ENCODE measurements at places on chromosomes 11 and 22.

DNA sequence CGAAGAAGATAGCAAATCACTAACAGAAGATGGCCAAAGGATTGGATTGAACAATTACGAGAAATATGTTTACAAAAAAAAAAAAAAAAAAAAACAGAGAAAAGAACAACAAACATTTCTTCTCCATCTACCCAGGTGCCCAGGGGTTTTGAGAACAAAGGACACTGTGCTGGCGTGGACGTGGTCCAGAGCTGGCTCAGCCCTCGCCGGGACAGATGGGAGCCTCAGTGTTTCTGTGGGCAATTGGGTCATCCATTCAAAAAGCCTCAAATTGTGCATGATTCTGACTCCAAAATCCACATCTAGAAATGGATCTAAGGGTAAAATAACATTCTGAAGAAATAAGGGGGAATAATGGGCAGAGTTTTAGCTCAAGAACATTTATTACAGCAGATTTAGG lies 63.1 kb downstream of the DHCR7 start:
- no peak for DNase-seq

DNA sequence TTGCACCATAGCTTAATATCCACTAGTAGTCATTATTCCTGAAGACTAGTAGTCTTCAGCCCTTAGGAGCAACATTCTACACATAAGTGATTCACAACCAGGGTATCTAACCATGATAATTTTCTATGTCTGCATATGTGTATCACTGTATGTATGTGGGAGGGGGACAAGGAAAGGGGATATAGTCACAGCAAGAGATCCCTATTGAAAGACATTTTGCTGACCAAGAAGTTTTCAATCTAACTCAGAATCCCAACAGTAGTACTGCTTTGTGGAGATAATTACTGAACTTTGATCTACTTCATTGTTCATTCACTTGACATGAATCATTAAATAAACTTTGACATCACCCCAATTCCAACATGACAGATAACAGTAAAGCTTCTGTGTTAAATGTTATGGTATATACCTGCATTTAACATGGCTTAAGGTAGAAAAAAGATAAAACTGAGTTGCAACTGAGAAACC lies 10.3 kb downstream of the PIK3C2A start:
- DNase-seq = no peak

GRCh38 chr22:47247579-47248240 lies 485.3 kb downstream of the TBC1D22A start:
- no peak for DNase-seq

DNA sequence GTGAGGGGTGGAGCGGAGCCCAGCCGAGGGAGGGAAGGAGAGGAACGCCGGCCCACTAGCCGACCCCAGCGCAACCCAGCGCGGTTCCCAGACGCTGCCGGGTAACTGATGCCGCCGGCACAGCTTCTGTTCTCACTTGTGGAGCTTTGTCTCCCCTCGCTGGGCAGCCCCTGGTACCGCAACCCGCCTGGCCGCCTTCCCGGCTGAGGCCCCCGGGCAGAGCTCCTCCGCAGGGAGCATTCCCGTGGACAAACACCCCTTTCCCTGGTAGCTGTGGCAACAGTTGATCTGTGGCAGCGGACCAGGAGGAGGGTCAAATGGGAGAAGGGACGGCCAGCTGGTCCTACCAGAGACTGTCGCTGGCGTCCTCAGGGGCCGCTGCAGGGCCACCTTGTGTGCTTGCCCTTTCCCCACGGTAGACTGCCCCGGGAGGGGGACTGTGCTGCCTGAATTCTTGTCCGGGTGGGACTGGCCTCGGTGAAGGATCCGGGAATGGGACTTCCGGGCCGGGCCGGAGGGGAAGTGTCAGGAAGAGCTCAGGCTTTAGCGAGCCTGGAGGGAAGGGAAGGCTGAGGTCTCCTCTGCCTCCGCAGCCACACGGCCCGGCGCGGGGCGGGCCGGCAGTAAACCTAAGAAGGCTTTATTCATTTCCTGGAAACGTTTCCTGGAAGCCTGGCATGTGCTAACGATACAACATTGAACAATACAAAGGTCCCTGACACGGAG lies 468.0 kb downstream of the OPCML start:
- no peak for DNase-seq

GRCh38 chr22:28505416-28506149 lies 174.1 kb downstream of the TTC28 start:
- DNase-seq = no peak

GRCh38 chr11:32109138-32109537 lies 18.3 kb downstream of the RCN1 start:
- no peak for DNase-seq

- DNase-seq = no peak
Observed at GRCh38 chr11:2311353-2312133, 9.7 kb downstream of the TSPAN32 start.

DNA sequence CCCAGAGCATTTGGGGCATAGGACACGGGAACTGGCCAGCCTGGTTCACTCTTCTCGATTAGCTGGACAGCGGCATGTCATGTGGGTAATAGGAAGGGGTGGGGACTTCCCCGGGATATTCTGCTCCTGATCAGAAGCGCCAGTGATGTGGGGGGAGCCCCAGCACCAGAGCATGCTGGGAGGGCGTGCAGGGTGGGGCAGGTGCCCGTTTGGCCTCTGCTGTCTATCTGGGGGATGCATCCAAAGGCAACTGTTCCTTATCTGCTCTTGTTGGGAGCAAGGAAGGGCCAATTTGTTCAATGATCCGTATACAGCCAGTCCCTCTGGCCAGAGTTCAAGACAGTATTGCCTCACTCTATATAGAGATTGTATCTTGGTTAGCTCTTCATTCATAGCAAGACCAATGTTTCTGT lies 43.6 kb downstream of the PPARA start:
- no peak for DNase-seq

- DNase-seq = no peak
Observed at GRCh38 chr22:19819911-19820879, 34.5 kb downstream of the GNB1L start.

- DNase-seq = no peak
Observed at GRCh38 chr11:10208131-10208575, 85.9 kb downstream of the SBF2 start.

- peak; percentile 17 for DNase-seq
Observed at GRCh38 chr11:61891331-61892084, at the start of gene FADS3. Gene FADS3, minus strand, starts transcription at chr11:61891545. Its CDS starts 164 bp downstream, at chr11:61891381.

- DNase-seq = no peak
Observed at GRCh38 chr11:108498816-108499408, 728 bp upstream of the POGLUT3 start.

- DNase-seq = no peak
Observed at GRCh38 chr11:39683288-39683950, 1776.0 kb downstream of the LRRC4C start.

GRCh38 chr11:126920833-126921232 lies 79.7 kb downstream of the KIRREL3 start:
- no peak for DNase-seq

DNA sequence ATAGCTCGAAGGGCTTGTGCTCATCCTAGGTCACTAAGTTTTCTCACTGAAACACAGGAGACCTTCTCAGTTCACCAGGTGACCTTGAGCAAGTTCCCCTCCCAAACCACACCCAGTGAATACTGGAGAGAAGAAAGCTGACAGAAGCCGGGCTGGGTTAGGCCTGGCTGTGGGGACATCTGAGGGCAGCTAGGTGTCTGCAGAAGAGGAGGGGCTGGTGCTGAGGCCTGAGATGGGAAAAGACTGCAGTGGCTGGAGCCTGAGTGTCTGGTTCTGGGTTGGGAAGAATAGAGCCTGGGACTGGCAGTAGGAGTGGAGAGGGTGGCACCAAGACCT lies 602 bp upstream of the INPP5J start:
- DNase-seq = no peak

DNA sequence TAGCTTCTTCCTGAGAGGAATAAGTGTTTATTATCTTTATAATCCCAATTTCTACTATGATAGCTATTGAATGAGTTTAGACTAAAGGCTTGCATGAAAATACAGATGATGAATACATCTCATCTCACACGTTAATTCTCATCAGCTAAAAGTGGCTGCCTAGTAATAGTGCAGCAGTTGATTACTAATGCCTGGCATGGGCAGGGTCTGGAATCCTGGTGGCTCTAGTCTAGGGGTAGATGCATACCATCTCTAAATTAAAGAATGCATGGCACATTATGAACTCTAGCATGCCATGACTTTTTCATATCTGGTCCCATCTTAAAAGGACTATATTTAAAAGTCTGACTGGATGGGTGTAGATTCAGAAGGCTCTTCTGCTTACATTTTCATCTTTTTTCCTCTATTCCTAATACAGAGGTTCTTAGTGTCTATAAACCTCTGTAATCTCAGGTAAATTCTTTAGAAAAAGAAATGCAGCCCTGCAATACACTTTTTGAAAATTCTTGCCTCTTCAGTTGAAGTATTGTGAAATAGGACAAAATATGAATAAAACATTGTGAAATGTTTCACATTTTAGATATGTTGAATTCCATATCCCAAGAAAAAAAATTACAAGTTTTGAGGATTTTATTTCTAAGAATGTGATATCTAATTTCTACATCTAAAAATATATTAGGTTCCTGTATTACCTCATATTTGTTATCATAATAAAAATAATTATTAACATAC lies 187.6 kb downstream of the C11orf87 start:
- no peak for DNase-seq

- DNase-seq = no peak
Observed at GRCh38 chr22:49799431-49800075, 28.1 kb downstream of the BRD1 start.
